ENCODE measurements at places on chromosomes 2 and 18. TPM values are rescaled to one million over a fixed set of nuclear protein-coding genes. Genes with fewer than 3 reads are reported as not detected.

UGT1A8 gene
- not detected for total RNA-seq

STAM2 gene
- total RNA-seq: 42.5 TPM

- H3K4me3 ChIP-seq: no peak overlapping the region
- DNase-seq: no peak
- H3K27ac ChIP-seq: peak overlapping the region; percentile 3
- H3K4me1 ChIP-seq: peaks cover 24% of the 10 kb centered on the region
These were observed 285.3 kb upstream of the CCDC68 start for GRCh38 chr18:55244546-55244945.

DNA sequence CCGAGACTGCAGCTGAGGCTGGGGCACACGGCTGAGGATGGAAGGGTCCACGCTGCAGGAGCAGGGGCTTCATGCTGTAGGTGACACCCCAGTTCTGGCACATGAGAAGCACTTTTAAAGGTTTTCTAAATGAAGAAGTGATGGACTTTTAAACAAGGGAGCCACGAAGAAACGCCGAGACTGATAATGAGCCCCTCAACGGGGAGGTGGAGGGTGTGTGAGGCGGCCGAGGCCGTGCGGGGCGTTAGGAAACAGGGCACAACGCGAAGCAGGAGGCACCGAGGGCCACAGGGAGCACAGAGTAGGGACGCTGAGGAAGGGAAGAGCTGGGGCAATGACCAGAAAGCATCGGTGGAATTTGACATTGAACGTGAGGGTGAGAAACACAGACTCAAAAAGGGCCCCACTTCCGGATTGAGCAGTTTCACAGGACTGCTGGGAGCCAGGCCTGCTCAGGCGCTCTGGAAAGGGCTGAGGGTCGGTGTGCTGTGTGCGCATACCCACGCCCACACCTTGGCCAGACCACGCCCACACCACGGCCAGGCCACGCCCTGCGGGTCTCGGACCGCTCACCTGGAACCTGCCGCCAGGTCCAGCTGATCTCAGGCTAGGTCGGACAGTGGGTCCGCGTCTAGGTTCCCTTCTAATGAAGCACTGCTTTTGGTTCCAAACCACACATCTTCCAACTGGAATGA is 115.7 kb downstream of the GYPC start:
- H3K27ac ChIP-seq: no peak overlapping the region
- no peaks in the 10 kb centered on the region for H3K36me3 ChIP-seq
- H3K27me3 ChIP-seq: no peaks in the 10 kb centered on the region
- H3K4me3 ChIP-seq: no peak overlapping the region
- peak; percentile 54 for DNase-seq
- no peaks in the 10 kb centered on the region for H3K4me1 ChIP-seq

GRCh38 chr2:220320326-220320725 is 692.9 kb downstream of the SLC4A3 start:
- no peak overlapping the region for H3K27ac ChIP-seq
- H3K27me3 ChIP-seq: no peaks in the 10 kb centered on the region
- DNase-seq: no peak
- no peaks in the 10 kb centered on the region for H3K4me1 ChIP-seq
- H3K4me3 ChIP-seq: no peak overlapping the region

LOXHD1 gene
- total RNA-seq: 2.7 TPM
